ENCODE measurements at places on chromosomes 4 and X. TPM values are rescaled to one million over a fixed set of nuclear protein-coding genes. Genes with fewer than 3 reads are reported as not detected.

The HPGD gene
- total RNA-seq: 0.28 TPM

The BEX2 gene
- total RNA-seq: 0.19 TPM

The FAM47E gene
- 0.19 TPM for total RNA-seq

The BGN gene
- 43.9 TPM for total RNA-seq

The CLNK gene
- total RNA-seq: not detected

The AFF2 gene
- total RNA-seq: 0.56 TPM

The TIGD2 gene
- total RNA-seq: 8.7 TPM

The EGF gene
- 0.19 TPM for total RNA-seq

The SFRP2 gene
- total RNA-seq: not detected

The AFM gene
- not detected for total RNA-seq

The CDX4 gene
- not detected for total RNA-seq

The ABLIM2 gene
- total RNA-seq: 1.5 TPM

The IL13RA2 gene
- total RNA-seq: 0.38 TPM

The MAGEB10 gene
- total RNA-seq: not detected

The WNK3 gene
- 1.1 TPM for total RNA-seq

The SLC2A9 gene
- total RNA-seq: 2.1 TPM

The TCEAL1 gene
- total RNA-seq: 28.5 TPM

The PNCK gene
- under 0.01 TPM for total RNA-seq

The MAGEA2 gene
- not detected for total RNA-seq

The CT45A1 gene
- total RNA-seq: not detected

The ATP1B4 gene
- total RNA-seq: not detected

The UTP14A gene
- total RNA-seq: 15.8 TPM

The SPATA4 gene
- 0.28 TPM for total RNA-seq

The SERTM2 gene
- 0.19 TPM for total RNA-seq

The SYTL5 gene
- total RNA-seq: 1.4 TPM

The NXF2B gene
- not detected for total RNA-seq

Measured in regular cardiac myocyte (primary cell).